ENCODE measurements at places on chromosomes 3 and 15.

- DNase-seq: no peak
These were observed 308.5 kb downstream of the ROBO2 start for GRCh38 chr3:77348244-77348855.

DNA sequence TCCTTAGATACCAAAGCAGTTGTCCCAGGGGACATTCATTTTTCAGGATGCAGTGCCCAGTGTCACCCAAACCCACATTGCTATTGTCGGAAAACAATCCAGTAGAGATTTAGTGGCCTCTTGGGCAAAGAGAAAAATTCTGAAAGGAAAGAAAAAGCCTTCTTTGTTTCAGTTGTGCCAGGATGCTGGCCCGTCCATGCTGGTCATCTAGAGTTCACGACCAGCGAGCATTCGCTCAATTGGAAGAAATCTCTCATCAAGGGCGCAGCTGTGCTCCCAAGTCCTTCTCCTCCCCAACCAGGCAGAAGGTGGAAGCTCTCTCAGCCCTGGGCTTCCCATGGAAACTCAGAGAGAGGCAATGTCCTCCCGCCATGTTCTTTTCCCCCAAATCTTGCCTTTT, 123.7 kb downstream of the MTHFS start:
- DNase-seq: no peak

DNA sequence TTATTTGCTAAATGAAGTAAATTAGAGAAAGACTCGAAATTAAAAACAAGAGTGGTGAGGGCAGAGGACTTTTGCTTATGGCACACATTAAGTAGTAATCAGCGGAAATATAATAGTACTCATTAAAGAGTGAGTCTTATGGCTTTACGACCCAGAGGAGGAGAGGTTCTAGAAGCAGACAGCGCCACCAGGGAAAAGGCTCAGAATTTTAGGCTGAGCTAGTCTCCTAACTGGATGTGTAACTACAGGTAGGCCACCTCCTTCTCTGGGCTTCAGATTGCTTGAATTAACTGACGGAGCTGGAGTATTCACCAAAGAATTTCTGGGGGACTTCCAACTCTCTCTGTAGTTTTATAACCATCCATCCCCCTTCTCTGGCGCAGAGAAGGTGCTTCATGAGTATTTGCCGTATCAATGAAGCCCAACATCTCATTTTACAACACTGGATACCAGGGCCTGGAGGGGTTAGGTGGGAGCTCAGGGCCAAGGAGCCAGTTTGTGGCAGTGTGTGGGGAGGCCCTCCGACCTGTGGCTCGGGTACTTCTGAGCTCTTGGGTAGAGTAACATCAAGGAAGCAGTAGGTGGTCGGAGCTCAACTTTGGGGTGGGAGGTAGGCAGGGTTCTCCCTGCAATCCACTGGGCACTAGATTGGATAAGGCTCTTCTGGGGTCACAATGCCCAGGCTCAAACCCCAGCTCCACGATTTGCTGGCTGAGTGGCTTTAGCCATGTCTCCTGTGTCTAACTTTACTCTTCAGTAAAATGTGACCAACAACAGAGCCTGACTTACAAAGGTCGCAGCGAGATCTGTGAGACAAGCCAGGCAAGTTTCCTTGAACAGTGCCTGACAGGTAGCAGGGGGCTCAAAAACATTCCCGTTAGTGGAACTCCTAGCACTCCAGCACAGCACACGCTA, 1.1 kb downstream of the CHCHD4 start:
- DNase-seq: no peak

- no peak for DNase-seq
These were observed 137.8 kb upstream of the SNTN start for GRCh38 chr3:63514678-63515077.

GRCh38 chr3:183554377-183554776, 1.1 kb downstream of the KLHL6 start:
- DNase-seq: no peak

DNA sequence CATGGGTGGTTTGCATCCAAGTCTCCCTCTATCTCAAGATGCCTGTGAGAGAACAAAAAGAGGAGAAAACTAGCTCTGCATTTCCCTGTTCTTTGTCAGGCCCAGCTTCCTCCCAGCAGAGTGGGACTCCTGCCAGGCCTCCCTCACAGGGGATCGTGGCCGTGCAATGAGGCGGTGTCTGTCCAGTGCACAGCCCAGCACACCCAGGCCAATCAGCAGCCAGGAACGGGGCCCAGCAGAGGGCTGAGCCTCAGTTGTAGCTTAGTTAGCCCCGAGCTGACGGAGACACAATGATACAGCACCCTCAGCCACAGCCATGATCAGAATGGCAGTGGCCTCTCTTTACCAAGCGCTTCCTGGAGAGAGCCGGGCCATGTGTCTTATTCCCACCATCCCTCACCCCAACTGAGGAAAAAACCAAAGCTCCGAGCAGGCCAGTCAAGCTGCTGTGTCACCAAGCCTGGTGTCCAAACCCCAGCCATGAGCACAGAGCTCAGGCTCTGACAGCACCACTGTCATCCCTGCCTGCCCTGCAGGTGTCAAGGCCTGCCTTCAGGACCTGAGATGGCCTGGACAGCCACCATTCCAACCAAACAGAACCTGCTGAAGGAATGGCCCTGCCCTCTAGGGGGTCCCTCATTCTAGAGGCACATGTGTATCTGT, 71.1 kb downstream of the DNAJB8 start:
- no peak for DNase-seq

- DNase-seq: no peak
These were observed 28.4 kb downstream of the ANKRD28 start for GRCh38 chr3:15769256-15769915.

DNA sequence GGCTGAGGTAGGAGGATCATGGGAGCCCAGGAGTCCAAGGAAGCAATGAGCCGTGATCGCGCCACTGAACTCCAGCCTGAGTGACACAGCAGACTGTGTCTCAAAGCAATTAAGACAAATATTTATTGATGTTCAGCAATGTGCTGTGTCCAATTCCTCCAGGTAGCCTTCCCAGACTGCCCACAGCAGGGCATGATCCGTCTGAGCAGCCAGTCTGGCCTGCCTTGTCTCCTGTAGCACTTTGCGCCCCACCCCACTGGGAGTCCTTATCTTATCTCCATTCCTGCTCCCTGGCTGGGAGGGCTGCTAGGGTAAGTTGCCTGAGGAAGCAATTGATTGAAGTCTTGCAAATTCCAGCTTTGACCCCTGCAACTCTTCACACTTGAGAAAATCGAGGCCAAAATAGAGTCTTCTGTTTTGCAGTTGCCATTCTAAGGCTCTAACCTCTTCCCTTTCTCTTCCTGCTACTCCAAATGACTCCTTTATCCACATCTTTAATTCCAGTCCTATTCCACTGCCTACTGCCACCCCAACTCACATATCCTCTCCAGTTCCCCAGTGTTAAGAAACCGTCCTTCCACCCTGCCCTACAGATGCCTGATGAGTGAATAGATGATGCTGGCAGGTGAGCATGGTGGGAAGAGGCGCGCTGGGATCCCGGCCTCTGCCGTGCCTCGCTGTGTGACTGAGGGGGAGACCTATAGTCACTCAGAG, 26.9 kb upstream of the LCTL start:
- DNase-seq: no peak

GRCh38 chr3:169954142-169954756, 12.4 kb upstream of the SEC62 start:
- DNase-seq: no peak

DNA sequence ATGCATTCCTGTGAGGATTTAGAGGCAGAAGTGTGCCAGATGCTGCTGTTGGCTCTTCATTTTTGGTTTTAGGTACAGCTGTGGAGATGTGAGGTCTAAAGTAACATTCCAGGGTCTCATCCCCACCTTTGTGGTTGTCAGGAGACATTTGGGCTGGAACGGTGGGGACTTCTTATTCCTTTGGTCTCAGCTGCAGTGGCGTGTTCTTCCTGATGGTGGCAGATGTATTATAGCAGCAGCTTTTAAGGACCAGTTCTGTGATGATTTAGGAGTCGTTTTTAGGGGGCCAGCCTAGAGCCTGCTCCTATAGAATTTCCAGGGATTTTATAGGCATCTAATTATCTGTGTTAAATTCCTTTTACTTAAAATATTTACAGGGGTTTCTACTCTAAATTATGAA, 221.0 kb upstream of the EOMES start:
- DNase-seq: no peak

- no peak for DNase-seq
These were observed 203.0 kb downstream of the TIGIT start for GRCh38 chr3:114496874-114497273.

DNA sequence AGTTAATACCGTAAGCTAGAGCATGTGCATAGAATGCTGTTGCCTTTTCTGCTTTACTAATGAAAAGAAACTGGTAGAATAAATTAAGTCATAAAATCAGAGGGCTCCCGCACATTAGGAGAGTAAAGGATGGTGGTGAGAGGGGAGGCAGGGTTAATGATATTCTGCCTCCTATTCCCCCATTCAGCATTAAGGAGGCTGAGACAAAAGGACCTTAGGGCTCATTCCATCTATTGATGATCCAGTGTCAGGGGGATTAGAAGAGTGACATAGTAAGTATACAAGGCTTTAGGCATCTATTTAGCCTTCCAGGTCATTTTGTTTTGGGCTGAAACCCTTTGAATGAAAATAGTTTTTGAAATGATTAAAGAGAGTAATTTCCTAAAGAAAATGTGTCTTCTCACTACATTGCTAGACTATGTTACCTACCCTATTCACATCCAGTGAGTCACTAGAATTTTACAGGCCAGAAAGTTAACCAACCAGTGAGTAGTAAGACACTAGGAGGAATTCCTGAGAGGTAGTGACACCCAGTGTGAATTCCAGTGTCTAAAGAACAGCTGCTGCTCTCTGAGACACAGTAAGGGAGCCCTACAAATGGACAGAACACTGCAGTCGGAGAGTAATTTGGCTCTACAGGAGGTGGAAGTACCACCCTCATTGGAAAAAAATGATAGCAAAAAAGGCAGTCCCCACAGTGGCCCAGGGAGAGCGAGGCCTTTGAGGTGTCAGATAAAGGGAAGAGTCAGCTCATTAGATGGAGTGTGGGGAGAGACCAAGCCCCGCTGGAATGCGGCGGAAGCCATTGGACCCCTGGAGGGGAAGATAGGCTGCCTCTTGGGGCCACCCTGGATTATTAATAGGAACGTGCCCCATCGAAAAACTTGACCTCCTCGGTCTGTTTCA, 67.6 kb downstream of the TUSC7 start:
- no peak for DNase-seq

GRCh38 chr3:188472336-188472735, 318.4 kb downstream of the LPP start:
- DNase-seq: no peak

DNA sequence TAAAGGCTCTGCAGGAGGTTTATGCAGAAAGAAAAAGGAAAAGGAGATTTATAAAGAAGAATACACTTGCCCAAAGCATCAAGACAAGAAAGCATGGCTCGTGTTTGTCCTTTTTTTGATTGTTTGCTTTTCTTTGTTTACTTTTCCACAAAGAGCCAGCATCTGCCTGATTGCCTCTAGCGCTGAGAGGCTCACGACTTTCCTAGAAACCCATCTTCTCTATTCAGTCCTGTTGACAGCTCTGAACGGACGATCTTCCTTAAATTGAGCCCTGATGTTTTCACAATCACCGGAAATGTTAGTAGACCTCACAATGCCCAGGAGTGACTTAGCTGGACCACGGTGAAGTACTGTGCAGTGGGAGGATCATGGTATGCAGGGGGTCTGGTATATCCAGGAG, 12.4 kb downstream of the GP5 start:
- no peak for DNase-seq

- no peak for DNase-seq
These were observed 28.2 kb downstream of the RBP2 start for GRCh38 chr3:139448104-139448503.

DNA sequence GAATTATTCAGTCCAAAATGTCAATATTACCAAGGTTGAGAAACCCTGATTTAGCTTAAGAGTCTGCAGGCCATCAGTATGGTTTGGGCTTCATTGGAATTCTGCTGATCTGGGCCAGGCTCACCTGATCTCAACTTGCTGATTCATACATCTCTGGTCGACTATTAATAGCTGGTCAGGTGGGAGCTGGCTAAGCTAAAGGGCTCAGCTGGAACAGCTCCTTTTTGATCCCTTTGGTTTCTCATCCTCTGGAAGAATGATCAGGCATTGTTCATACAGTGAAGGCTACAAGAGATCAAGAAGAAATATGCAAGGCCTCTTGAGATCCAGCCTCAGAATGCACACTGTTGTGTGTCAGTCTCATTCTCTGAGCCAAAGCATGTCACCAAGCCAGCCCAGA, 123.3 kb upstream of the MME start:
- no peak for DNase-seq

GRCh38 chr3:195803289-195803908, 8.3 kb downstream of the MUC4 start:
- no peak for DNase-seq

All from SK-N-MC (cell line).